ENCODE measurements at places on chromosomes 7 and 10.

DNA sequence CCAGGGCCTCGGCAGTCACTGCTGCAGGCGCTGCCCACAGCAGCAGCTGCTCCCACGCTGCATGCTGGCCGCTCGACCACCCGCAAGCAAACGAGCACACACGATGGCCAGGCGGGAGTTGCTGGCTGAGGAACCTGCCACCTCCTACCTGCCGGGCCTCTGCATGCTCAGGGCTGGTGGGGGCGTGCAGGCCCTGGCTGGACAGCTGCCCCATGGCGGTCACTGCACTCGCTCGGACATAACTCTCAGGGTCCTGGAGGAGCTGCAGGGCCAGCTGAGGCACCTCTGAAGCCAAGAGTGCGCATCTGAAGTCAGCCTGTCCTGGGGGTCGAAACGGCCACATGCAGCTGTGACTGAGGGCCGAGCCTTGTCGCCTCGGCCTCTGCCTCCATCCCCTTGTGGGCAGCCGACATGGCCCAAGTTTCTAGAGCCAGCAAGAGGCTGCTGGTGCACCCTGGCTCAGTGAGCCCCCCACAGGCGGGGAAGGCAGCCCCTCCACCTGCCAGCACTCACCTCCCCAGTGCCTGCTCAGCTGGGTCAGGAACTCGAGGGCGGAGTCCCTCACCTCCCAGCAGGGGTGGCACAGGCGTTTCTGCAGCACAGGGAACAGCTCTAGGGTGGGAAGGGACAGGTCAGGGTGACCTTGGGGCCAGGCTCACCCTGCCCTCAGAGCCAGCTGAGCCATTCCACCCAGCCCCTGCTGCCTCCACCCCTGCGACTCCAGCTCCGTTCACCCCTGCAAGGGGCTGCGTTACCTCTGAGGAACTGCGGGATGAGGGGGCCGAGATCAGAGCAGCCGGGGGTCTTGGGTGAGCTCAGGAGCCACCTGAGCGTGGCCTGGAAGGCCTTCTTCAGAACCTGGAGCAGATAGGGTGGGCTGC lies 16.1 kb downstream of the BRAT1 start:
- no peak for DNase-seq

DNA sequence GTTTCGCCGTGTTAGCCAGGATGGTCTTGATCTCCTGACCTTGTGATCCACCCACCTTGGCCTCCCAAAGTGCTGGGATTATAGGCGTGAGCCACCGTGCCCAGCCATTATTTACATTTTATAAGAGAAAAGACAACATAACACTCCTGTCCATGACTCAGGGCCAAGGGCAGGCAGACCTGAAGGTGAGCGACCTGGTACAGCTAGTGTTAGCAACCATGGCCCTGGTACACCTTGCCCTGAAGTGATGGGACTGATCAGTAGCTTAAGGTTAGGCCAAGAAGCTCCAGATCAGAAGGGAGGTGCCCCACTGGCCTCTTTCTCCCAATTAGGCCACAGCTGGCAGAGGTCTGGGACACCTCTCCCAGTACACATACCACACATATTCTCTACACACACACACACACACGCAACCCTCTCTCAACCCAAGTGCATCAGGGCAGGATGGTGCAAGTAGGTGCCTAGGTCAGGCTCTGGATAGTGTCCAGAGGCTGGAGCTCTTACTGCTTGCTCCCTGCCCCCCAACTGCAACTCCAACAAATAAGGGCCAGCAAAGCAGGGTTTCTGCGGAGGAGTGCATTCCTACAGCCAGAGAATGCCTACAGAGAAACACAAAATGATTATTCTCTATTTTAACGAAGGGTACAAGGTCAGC lies 43.8 kb downstream of the DPCD start:
- no peak for DNase-seq

DNA sequence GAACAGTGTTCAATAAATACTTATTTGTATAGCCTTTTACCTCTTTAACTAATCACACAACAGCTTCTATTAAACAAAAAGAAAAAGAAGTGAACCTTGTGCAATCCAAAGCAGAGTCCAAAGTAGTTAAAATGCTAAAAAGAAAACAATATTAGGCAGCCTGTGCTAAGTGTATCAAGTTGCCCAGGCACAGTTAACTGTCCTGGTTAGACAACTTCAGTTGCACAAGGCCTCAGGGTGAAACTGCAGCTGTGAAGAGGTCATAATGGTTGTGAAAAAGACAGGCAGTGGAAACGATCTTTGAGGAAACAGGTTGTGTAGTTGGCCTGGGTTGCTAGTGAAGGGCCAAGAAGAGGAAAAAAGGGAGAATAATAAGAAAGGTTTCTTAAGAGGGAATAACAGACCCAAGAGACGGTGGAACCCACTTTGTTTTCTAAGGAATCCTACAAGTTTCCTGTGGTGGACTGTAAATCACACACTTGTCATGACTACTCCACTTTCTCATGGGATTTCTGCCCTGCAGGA lies 6.0 kb upstream of the CROT start:
- no peak for DNase-seq

GRCh38 chr10:95820363-95820762 lies 64.4 kb downstream of the ENTPD1 start:
- DNase-seq = no peak

DNA sequence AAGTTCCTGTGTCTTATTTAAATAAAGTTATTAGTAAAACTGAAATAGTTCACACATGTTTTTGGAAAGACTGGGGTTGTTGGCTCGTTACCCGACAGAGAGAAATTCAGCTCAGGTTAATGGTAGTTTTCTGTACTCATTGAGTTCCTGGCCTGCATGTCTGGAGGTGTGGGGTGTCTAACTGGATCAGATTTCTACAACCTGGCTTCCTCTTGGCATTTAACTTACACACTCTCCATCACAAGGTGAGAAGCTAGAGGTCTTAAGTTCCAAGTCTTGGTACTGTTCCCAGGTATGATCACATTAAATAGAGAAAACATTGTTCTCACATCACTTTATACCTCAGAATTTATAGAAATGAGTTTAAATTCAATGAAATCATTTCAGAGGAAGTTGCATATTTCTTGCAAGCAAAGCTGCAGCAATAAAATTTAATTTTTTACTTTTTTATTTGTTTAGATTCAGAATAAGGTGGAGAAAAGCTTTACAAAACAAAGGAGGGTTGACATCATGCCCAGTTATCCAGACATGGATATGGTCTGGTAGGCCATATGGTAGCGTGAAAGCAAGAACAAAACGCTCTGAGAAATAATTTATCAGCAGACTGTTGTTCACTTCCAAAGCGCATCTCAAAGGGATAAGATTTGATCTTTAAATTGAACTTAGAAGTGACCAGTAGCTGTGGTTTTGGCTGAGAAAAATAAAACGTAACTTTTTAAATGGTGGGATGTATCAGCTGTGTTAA lies 120.6 kb downstream of the GLCCI1 start:
- DNase-seq = no peak

- DNase-seq = peak; percentile 11
Measured at GRCh38 chr7:38584443-38585210, 46.5 kb downstream of the AMPH start.

DNA sequence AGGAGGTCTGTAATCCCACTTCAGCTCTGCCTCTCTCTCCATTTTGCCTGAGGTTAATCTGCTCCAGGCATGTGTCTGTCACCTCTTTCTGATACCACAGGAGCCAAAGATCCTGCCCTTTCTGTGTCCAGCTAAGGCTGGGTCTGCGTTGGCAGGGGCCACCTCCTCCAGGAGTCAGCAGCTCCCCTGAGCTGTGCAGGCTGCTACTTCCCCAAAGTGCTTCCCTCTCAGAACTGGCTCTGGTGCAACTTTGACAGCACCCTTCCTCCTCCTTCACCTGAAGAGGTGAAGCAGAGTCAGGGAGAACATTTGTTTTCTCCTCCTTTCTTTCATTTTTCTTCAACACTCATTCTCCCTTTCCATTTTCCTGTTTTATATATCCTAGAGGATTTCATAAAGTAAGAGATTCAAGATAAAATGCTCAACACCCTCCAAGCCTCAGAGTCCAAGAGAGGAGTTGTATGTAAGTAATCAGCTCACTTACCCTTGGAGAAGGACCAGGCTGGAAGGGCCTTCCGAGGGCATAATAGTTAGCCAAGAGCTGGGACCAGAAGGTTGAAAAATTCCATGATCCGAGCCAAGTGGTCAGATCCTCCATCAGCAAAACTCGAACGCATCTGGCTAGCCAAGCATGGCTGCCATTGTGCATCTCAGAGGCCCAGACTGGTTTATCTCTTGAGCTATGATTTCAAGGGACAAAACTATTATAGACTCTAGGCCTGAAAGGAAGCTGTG lies 257.3 kb downstream of the PTEN start:
- no peak for DNase-seq

DNA sequence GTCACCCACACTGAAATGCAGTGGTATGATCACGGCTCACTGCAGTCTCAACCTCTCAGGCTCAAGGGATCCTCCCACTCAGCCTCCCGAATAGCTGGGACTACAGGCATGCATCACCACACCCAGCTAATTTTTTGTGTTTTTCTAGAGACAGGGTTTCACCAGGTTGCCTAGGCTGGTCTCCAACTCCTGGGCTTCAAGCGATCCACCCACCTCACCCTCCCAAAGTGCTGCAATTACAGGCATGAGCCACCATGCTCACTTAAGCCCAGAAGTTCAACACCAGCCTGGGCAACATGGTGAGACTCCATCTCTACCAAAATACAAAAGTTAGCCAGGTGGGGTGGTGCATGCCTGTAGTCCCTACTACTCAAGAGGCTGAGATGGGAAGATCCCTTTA lies 33.5 kb downstream of the GDI2 start:
- DNase-seq = no peak
